ENCODE measurements at places on chromosomes 7 and 10.

GRCh38 chr7:116809636-116810266 is 52.6 kb upstream of the CAPZA2 start:
- no peak for DNase-seq

DNA sequence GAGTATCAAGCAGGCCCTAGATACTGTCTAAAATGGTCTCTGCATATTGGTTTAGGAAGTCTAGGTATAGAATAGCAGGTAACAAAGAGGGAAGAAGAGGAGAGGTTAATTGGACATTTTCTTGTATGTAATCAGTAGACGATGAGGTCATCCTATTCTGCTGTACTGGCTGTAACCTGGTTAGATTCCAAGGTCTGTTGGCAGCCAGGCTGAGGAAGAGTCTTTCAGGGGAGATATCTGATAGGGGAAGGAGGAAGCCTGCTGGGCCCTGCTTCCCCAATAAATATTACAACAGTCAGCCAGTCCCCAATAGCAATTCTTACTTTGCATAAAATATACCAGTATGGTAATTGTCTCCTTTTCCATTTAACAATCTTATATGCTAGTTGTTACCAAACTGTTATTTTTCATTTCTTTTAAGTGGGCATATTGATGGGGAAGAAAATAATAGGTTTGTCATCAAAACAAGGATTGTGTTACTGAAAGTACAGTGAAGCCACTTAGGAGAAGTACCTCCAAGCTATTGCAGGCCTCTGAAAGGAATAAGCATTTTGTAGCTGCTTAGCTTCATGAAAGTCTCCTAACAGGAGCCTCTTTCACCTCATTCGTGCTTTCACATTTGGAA is 186.4 kb downstream of the LRRC4 start:
- DNase-seq, result no peak

- no peak for DNase-seq
These were observed 141.2 kb downstream of the GLI3 start for GRCh38 chr7:42095791-42096190.

DNA sequence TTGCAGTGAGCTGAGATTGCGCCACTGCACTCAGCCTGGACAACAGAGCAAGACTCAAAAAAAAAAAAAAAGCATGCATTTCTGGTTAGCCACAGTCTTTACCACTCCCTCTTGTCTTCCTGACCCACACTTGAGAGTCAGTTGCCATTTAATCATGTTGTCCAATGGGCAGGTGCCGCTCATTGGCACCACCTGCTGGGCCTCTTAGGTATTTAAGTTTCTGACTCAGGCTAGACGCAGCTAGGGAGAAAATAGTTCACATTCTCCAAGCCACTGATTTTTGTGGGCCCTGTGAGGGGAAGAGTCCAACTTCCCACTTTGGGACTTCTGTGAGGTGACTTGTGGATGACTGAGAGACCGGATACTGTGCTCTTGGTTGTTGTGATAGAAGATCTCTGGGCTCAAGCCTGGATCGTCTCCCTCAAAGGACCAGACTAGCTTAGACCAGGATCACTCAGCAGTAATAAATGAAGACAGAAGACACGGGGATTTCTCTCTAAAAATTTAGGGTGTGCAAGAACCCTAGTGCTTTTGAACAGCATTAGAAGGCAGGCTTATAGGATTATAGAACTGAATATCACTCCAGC is 26.8 kb upstream of the SORCS3 start:
- DNase-seq, result no peak

DNA sequence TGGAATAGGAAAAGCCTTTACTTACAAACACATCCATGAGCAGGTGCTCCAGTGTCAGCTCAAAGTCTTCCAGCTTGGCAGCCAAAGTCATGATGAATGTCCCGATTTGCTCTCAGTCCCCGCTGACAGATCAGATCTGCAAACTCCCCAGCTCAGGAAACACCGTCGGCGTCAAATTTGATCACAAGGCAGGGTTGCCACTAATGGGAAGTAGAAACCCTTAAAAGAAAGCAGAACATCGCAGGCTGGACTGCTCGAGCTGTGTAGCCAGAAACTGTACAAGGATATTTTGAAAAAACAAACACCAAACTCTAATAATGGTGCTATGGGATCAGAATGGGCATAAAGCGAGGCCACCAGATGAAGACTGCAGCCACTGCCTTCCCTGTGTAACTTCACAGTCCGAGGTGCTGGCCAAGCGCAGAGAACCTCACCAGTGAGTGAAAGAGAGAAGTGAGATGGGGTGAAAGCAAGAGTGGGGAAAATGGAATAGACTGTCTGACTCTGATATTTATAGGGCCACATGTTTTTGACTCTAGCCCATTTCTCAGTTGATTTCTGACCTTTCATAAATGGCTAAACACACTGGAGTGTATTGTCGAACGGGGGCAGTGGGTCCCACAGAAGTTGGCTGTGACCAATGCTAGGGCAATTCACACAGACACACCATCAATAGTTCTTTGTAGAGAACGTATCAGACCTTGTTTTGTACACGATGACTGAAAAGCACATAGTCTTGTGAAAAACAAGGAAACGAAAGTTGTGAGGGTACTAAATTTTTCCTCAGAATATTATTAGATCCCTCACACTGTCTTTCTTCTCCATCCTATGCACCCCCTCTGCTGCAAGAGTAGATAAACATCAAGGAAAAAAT is 306.2 kb downstream of the FRMD4A start:
- DNase-seq, result no peak

DNA sequence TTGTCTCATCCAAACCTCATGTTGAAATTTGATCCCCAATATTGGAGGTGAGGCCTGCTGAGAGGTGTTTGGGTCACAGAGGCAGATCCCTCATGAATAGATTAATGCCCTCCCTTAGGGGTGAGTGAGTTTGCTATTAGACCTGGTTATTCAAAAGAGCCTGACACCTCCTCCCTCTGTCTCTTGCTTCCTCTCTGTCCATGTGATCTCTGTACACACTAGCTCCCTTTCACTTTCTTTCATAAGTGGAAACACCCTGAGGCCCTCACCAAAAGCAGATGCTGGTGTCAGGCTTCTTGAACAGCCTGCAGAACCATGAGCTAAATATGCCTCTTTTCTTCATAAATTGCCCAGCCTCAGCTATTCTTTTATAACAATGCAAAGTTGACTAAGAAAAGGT is 447.1 kb downstream of the MDFIC start:
- DNase-seq, result no peak

GRCh38 chr10:71891437-71891836 is 40.4 kb upstream of the PSAP start:
- DNase-seq, result no peak

- DNase-seq, result no peak
These were observed 159.7 kb downstream of the AUTS2 start for GRCh38 chr7:69757981-69758430.

- no peak for DNase-seq
These were observed 72.4 kb upstream of the EBF3 start for GRCh38 chr10:130036296-130037065.

- DNase-seq, result no peak
These were observed 170.2 kb downstream of the SKAP2 start for GRCh38 chr7:26694141-26694540.

DNA sequence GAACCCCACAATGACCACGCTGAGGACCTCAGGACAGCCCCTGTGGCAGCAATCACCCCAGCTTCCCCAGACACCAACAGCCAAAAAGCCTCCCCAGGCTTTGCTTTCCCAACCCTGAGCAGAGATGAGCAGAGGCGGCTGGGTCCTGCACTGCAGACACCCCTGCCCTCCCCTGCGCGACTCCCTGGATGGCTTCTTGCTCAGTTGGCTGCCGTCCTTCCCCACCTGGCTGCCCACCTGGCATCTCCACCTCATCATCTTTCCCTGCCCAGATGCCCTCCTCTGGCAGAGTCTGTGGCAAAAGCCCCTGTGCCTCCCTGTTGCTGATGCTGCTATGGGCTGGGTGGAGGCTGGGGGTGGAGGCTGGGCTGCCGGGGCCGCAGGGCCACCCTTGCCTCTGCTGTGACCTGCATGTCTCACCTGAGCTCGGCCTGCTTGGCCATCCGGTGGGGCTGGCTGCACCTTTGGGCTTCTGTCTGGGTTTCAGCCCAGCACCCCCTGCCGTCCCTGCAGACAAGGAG is 567.7 kb downstream of the TCERG1L start:
- DNase-seq, result no peak

GRCh38 chr10:79555354-79556309 is 4.6 kb downstream of the SFTPA2 start:
- no peak for DNase-seq

- DNase-seq, result no peak
These were observed 578.8 kb upstream of the C7orf33 start for GRCh38 chr7:148011753-148012152.

GRCh38 chr7:115097175-115097671 is 175.3 kb downstream of the MDFIC start:
- DNase-seq, result no peak

DNA sequence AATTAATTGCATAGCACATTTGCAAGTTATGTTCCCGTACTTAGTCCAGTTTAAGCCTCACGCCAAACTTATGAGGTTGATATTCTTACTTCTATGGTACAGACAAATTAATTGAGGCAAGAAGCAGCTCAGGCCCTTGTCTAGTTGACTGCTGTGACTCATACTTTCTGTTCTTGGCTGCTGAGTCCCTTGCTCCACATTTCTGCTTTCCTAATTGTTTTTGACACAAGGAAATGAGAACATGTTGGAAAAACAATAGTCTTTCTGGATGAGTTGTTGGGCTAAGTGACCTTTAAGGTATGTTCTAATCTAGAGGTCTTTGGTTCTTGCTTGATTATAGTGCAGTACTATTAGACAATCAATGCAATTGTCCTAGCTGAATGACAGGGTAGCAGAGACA is 331.8 kb downstream of the NRG3 start:
- DNase-seq, result no peak

DNA sequence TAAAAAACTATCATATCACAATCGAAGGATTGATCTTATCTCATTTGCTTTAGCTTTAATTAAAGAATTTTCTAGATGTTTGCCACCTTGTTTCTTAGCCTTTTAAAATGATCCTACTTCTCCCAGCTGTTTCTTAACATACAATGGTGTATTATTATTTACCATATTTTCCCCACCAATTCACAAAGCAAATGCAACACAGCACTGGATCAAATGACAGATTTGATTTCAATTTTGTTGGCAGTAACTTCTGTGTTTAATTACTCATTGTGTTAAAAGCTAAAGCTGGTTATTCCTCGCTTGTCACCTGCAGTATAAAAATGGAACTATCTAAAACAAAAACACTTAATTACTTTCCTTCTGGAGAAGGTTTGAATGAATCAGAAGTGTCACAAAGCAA is 19.6 kb downstream of the SVIL start:
- no peak for DNase-seq

DNA sequence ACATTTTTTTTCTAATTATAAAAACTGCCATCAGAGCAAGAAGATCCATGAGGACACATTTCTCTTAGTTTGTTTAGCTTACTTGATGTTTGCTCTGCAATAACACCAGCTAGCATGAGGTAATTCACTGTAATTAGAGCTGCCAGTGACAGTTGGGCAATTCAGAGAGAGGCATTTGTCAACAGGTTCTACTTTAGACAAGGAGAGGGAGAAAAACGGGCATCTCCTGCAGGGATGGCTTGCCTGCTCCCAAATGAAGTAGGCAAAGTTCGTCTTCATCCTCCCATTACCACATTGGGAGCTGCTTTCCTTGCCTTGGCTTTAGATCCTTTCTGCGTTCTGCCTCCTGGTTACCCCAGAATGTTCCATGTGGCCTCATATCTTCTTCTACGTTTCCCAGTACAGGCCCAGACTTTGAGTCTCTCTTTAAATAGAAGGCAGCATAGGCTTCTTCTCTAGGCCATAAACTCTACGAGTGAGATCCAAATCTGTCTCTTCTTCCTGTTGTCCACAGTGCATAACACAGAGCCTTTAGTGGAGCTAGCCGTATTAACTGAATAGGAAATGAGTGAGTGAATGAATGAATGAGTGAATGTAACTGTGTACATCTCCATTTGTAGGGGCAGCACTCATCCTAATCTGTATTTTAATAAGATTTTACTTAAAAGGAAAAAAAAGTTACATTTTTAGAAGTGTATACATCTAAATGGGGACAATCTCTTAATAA is 21.2 kb downstream of the ASB15 start:
- DNase-seq, result no peak

- no peak for DNase-seq
These were observed 87.3 kb upstream of the BAIAP2L1 start for GRCh38 chr7:98488167-98488566.

Measured in activated naive CD4-positive, alpha-beta T cell (primary cell).